ENCODE measurements at places on chromosomes 12 and 14.

GRCh38 chr12:55915482-55915859 lies 12.2 kb downstream of the PYM1 start:
- no peak for DNase-seq

DNA sequence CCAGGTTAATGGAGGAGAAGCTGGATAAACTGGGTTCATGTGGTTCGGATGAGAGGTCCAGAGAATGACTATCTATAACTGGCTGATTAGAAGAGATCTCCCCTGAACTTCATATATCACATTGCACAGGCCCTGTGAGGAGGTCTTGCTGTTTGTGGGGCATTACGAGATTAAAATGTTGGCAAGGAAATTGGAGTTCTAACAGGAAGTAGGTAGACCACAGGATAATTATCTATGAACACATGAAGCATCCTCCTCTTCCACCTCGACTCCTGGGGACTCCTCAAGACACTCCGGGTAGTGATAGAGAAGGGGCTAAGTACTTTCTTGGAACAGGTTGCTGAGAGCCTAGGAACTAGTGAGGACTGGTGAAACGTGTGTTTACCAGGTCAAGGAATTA lies 418.8 kb downstream of the KCNH5 start:
- DNase-seq, result no peak

GRCh38 chr14:103273145-103273744 lies 60.8 kb upstream of the EIF5 start:
- DNase-seq, result no peak

GRCh38 chr12:29983851-29984250 lies 200.1 kb upstream of the TMTC1 start:
- no peak for DNase-seq

DNA sequence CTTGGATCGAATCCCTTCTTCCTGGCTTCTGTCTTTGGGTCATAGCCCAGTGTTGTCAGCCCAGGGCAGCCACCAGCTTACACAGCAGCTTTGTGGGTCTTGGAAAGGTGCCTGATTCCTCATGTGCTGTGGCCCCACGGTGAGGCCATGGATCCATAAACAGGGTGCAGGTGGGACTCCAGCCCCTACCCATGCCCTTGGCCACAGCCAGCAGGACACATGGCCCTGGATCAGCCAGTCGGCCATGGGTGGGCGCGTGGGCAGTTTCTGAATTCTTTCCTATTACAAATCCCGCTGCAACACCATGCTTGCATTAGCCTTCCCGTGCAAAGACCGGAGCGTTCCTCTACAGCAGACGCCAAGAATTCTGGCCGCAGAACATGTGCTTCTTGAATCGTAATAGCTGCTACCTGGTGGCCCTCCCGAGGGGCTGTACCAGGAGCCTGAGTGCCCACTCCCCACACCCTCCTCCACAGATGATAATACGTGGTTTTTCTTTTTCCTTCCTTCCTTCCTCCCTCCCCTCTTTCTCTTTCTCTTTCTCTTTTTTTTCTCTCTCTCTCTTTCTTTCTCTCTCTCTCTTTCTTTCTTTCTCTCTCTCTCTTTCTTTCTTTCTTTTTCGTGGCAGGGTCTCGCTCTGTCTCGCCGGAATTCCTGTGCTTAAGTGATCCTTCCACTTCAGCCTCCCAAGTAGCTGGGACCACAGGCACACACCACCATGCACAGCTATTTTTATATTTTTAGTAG lies 2.9 kb upstream of the MMP17 start:
- no peak for DNase-seq

- DNase-seq, result no peak
These were observed 9.2 kb upstream of the GPX2 start for GRCh38 chr14:64951724-64952123.

DNA sequence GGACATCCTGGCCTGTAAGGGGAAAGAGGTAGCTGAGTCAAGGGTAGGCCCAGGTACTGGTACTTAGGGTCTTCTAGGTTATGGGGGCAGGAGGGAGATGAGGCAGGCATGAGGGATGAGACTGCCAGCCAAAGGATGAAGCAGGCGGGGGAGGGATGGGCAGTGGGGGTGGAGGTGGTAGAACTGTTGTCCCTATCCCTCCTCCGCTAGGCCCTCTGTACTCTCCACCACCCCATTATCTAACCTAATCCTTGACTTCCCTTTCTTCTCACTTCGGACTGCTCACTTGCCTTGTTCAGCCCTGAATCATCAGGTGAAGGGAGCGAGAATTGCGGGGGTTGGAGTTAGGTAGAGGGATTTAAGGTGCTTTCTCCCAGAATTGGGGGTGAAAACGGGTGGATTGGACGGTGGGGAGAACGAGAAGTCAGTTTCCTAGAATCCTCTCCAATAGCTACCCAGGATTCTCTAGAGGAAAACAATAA lies 562 bp downstream of the PAN2 start:
- DNase-seq, result no peak

- DNase-seq, result no peak
These were observed 7.6 kb upstream of the CDC42BPB start for GRCh38 chr14:103064978-103065377.

DNA sequence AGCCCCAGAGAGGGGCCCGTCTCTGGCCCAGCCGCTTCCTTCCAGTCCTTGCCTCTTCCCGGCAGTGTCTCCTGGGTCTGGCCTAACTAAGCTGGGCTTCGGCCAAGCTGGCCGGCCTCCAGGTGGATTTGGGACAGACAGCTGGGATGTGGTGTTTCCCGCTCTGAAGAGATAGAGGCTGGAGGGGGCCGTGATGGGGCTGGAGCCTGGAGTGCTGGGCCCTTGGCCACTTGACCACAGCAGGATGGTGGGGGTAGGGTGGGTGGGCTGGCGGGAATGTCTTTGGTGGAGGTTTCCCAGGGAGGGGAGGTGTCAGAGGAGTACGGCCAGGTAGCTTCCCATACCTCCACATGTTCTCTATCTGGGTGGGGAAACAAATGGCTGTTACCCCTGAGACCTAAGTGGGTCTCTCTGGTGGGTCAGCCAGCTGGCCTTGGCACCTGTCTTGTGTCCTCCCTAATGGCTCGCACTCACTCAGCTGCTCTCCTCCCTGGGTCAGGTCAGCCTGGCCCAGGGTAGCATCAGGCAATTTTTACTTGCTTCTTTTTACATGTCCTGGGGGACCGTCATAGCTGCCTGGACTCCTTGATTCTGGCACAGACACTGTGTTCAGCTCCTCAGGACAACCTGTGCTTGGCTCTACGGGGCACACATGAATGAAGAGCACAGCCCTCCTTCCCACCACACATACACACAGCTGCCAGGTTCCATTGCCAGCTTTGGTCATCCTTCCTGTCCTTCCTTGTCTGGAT lies 19.8 kb upstream of the PGF start:
- no peak for DNase-seq

GRCh38 chr12:80325167-80325959 lies 118.7 kb upstream of the PTPRQ start:
- DNase-seq, result no peak

GRCh38 chr12:109611223-109611622 lies 37.6 kb downstream of the MVK start:
- no peak for DNase-seq

GRCh38 chr12:5723711-5724252 lies 221.3 kb downstream of the ANO2 start:
- DNase-seq, result no peak

- no peak for DNase-seq
These were observed 7.3 kb downstream of the HOXC5 start for GRCh38 chr12:54040148-54040494.

GRCh38 chr14:79544698-79545070 lies 666.6 kb downstream of the DIO2 start:
- no peak for DNase-seq

All from stimulated activated naive CD8-positive, alpha-beta T cell treated with anti-CD3 and anti-CD28 coated beads, Interleukin-15, Interleukin-2, amounts not matched to agents 100 U/mL and 50 U/mL, for 24 hours (primary cell).